Stimulated activated naive CD4-positive, alpha-beta T cell treated with Interleukin-2 at 50 U/mL for 16 hours (primary cell): ENCODE measurements at places on chromosomes 3 and 15.

DNA sequence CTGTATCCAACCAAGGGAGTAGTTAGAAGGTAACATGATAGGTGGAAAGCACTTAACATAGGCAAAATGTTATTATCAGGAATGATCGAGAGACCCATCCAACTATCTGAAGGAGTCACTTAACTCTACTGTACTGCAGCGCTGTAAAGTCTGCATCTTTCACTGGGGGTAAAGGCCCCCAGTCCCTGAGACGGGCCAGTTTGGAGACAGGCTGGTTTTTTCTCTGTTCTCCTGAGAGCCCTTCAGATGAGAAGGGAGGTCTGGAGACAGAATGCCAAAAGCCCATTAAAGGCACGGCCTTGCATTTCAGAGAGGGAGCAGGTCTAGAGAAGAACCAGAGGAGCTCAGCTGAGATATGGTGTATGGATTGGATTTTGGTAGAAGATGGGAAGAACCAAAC lies 71.3 kb upstream of the CGNL1 start:
- DNase-seq, result no peak

DNA sequence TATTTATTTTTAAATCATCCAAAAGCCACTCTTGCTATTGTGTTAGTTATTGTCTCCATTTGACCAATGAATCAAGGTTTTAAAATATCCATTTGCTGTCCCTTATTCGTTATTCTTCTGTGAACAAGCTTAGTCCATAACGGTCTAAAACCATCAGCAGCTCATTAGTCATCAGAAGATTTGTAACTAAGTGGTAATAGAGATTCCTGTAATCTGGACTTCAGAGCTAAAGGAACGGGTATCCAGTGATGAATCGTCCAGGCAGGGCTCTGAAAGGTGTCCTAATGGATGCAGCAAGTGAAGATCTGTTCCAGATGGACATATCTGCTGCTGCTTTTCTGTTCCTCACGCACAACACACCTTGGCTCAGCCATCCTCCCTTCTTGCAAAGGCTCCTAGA lies 362.7 kb upstream of the CFAP20DC start:
- no peak for DNase-seq

DNA sequence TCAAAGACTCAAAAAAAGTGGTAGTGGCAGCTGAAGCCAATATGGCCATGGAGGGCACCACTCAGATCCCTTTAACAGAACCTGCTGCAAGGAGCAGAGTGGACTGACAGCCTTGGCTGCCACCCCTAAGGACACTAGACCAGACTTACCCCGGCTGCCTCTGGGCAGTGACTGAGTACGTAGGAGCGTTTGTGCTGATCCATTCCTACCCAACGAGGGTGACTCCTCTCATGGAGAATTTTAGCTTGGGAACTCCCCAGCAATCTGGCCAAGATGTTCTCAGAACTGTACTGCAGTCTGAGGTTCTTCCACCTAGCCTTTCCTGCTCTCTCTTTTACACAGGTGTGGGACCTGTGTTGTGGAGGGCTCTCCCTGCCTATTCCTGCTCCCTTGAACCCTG lies 22.1 kb downstream of the CLEC3B start:
- no peak for DNase-seq

GRCh38 chr3:147336543-147337278 lies 69.6 kb downstream of the ZIC4 start:
- DNase-seq, result no peak

DNA sequence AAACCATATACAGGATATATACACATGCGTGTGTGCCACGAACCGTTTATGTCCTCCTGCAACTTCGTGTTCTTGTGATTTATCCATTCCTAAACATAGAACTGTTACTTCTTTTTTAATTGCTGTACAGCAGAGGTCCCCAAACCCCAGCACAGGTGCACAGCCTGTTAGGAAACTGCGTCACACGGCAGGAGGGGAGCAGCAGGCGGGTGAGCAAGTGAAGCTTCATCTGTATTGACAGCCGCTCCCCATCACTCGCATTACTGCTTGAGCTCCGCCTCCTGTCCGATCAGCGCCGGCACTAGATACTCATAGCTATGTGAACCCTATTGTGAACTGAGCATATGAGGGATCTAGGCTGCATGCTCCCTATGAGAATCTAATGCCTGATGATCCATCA lies 34.9 kb upstream of the NRROS start:
- DNase-seq, result no peak
